ENCODE measurements at places on chromosomes 3 and 15. TPM values are rescaled to one million over a fixed set of nuclear protein-coding genes. Genes with fewer than 3 reads are reported as not detected.

The CCR9 gene
- total RNA-seq: not detected

The KCNMB2 gene
- not detected for total RNA-seq

The SAMMSON gene
- not detected for total RNA-seq

The LAMB2 gene
- total RNA-seq: not detected

The PTPRG gene
- 0.93 TPM for total RNA-seq

The NANOGP8 gene
- not detected for total RNA-seq

The ITIH4 gene
- total RNA-seq: 14.6 TPM

The ETV5 gene
- total RNA-seq: 61.6 TPM

The ROBO2 gene
- not detected for total RNA-seq

The SLC9C1 gene
- total RNA-seq: not detected

The UNC13C gene
- total RNA-seq: not detected

The KIF7 gene
- 1.00 TPM for total RNA-seq

The BNIP2 gene
- total RNA-seq: 70.5 TPM

The GOLGA8T gene
- total RNA-seq: 2.3 TPM

The GOLGA8K gene
- 3.0 TPM for total RNA-seq

The GABRA5 gene
- not detected for total RNA-seq

DNA sequence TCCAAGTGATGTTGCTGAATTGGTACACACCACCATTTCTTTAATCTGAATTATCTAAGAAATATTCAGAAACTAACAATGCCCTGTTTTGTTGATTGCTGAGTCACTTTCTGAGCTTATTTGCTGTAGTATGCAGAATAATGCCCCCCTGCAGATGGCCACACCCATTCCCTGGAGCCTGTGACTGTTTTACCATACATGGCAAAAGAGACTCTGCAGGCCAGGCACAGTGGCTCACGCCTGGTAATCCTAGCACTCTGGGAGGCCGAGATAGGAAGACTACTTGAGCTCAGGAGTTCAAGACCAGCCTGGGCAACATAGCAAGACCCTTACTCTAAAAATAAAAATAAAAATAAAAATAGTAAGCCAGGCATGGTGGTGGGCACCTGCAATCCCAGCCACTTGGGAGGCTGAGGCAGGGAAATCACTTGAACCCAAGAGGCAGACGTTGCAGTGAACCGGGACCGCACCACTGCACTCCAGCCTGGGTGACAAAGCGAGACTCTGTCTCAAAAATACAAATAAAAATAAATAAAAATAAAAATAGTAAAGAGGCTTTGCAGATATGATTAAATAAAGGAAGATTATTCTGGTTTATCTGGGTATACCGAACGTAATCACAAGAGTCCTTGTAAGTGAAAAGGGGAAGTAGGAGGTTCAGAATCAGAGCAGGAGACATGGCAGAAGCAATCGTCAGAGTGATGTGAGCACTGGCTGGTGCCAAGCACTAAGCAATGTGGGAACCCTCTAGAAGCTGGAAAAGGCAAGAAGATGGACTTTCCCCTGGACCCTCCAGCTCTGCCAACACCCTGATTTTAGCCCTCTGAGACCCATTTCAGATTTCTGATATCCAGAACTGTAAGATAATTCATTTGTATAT, 19.0 kb downstream of the PCYT1A start:
- no peaks in the 10 kb centered on the region for H3K27me3 ChIP-seq
- peaks cover 24% of the 10 kb centered on the region for H3K36me3 ChIP-seq
- H3K4me3 ChIP-seq: no peak overlapping the region
- no peak for DNase-seq

- DNase-seq: no peak
- H3K36me3 ChIP-seq: no peaks in the 10 kb centered on the region
- no peak overlapping the region for H3K27ac ChIP-seq
- H3K27me3 ChIP-seq: peaks cover 12% of the 10 kb centered on the region
- H3K4me3 ChIP-seq: no peak overlapping the region
These were observed 19.3 kb downstream of the IL17RD start for GRCh38 chr3:57145852-57146251.

GRCh38 chr15:32826685-32827084, 108.9 kb downstream of the GREM1 start:
- peaks cover 14% of the 10 kb centered on the region for H3K27me3 ChIP-seq
- no peak for DNase-seq
- no peak overlapping the region for H3K27ac ChIP-seq
- H3K4me1 ChIP-seq: no peaks in the 10 kb centered on the region

GRCh38 chr3:195102609-195103467, 168.1 kb downstream of the XXYLT1 start:
- no peaks in the 10 kb centered on the region for H3K36me3 ChIP-seq
- peak; percentile 28 for DNase-seq
- no peaks in the 10 kb centered on the region for H3K27me3 ChIP-seq
- H3K4me3 ChIP-seq: peak overlapping the region; percentile 75

DNA sequence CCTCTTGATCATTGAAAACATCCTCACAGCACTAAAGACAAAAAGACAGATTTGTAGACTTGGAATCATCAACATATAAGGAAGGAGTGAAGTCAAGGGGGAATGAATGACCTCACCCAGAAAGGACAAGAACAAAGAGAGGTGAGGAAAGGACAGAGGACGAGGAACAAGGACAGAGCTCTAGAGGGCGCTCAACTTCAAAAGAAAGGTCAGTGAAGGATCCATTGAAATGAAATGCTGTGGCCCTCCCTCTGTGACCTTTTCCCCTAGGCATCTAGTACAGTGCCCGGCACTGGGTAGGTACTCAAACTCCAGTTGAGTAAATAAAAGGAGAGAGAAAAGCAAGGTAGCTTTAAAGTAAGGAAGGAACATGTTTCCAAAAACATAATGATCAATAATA, 2.6 kb downstream of the ATP8B4 start:
- peaks cover 62% of the 10 kb centered on the region for H3K36me3 ChIP-seq
- H3K27me3 ChIP-seq: no peaks in the 10 kb centered on the region
- peaks cover 58% of the 10 kb centered on the region for H3K4me1 ChIP-seq
- peak overlapping the region; percentile 99 for H3K27ac ChIP-seq

GRCh38 chr3:147299656-147300055, 106.7 kb downstream of the ZIC4 start:
- no peak overlapping the region for H3K27ac ChIP-seq
- no peaks in the 10 kb centered on the region for H3K36me3 ChIP-seq
- peaks cover 4% of the 10 kb centered on the region for H3K4me1 ChIP-seq
- no peaks in the 10 kb centered on the region for H3K27me3 ChIP-seq
- H3K4me3 ChIP-seq: no peak overlapping the region
- DNase-seq: no peak

DNA sequence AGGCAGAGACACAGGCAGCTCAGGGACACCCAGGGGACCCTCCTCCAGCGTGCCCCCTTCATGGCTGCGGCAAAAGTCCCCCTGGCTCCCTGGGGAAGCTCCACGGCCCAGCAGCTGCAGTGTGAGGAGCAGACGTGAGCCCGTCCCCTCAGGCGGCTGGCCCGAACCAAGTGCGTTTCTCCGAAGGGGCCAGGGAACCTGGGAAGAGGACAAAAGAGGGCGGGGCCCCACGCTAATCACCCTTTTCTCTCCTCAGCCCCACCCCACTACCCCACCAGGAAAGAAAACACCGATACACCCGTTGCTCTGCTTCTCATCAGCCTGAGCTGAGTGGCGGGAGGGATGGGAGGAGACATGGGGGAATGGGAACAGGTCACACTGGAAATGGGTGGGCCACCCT, at the start of gene MUC4:
TSS of gene MUC4 (minus strand) at position 174 of the 400 bp plus-strand sequence. CDS start at position 62, 112 bp downstream.
- peaks cover under 1% of the 10 kb centered on the region for H3K4me1 ChIP-seq
- H3K36me3 ChIP-seq: no peaks in the 10 kb centered on the region
- H3K4me3 ChIP-seq: no peak within 1 kb of the TSS
- H3K27me3 ChIP-seq: no peaks in the 10 kb centered on the region
- no peak for DNase-seq
- peak within 1 kb of the TSS; percentile 61 for H3K27ac ChIP-seq

- DNase-seq: peak; percentile 51
- no peaks in the 10 kb centered on the region for H3K36me3 ChIP-seq
- H3K4me3 ChIP-seq: no peak overlapping the region
These were observed 38.0 kb downstream of the SRPRB start for GRCh38 chr3:133843634-133844033.

GRCh38 chr3:108394016-108394415, 97.7 kb downstream of the HHLA2 start:
- H3K27ac ChIP-seq: no peak overlapping the region
- no peak for DNase-seq
- peaks cover 5% of the 10 kb centered on the region for H3K27me3 ChIP-seq
- H3K36me3 ChIP-seq: no peaks in the 10 kb centered on the region
- peaks cover 9% of the 10 kb centered on the region for H3K4me1 ChIP-seq

DNA sequence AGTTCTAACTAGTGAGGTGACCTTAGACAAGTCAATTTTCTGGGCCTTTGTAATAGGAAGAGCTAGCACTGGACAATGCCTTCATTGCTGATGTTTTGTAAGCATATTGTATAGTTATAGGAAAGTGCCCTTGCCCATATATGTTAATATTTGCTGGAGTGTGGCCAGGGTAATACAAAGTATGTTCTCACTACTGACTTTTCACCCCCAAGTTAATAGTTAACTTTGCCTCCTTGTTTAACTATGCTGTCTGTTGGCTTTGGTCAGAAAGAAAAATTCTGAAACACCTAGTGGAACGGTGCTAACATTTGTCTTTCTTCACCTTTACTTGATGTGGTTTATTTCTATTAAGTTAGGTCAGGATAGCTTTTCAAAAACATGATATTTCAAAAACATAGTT, 287.4 kb upstream of the CTNNB1 start:
- H3K27me3 ChIP-seq: peaks cover 14% of the 10 kb centered on the region
- H3K4me1 ChIP-seq: no peaks in the 10 kb centered on the region
- H3K4me3 ChIP-seq: no peak overlapping the region
- no peak overlapping the region for H3K27ac ChIP-seq

GRCh38 chr15:41942886-41943285, 29.5 kb downstream of the EHD4 start:
- H3K27ac ChIP-seq: peak overlapping the region; percentile 40
- peaks cover 11% of the 10 kb centered on the region for H3K4me1 ChIP-seq
- H3K4me3 ChIP-seq: no peak overlapping the region
- no peak for DNase-seq
- H3K36me3 ChIP-seq: peaks cover 10% of the 10 kb centered on the region

DNA sequence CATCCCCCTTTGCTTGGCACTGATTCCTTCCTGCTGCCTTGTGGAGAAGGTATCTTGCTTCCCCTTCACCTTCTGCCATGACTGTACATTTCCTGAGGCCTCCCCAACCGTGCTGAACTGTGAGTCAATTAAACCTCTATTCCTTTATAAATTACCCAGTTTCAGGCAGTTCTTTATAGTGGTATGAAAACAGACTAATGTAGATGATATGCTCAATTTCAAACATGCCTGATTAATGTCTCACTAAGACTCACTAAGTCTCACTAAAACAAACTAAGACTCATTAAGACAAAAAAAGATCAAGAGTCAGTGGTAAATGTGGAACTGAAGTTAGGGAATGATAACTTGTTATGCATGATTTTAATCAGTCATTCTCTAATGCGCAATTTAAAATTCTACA, 606.6 kb downstream of the RBMS3 start:
- no peaks in the 10 kb centered on the region for H3K4me1 ChIP-seq
- no peak for DNase-seq
- H3K36me3 ChIP-seq: no peaks in the 10 kb centered on the region
- H3K4me3 ChIP-seq: no peak overlapping the region

- no peak for DNase-seq
- peaks cover 6% of the 10 kb centered on the region for H3K27me3 ChIP-seq
- H3K27ac ChIP-seq: no peak overlapping the region
- no peak overlapping the region for H3K4me3 ChIP-seq
These were observed 24.3 kb downstream of the PGPEP1L start for GRCh38 chr15:98983334-98983733.

- no peaks in the 10 kb centered on the region for H3K4me1 ChIP-seq
- H3K4me3 ChIP-seq: no peak overlapping the region
- H3K27ac ChIP-seq: no peak overlapping the region
- H3K36me3 ChIP-seq: no peaks in the 10 kb centered on the region
- DNase-seq: no peak
These were observed 41.1 kb downstream of the FGD5 start for GRCh38 chr3:14859880-14860279.

DNA sequence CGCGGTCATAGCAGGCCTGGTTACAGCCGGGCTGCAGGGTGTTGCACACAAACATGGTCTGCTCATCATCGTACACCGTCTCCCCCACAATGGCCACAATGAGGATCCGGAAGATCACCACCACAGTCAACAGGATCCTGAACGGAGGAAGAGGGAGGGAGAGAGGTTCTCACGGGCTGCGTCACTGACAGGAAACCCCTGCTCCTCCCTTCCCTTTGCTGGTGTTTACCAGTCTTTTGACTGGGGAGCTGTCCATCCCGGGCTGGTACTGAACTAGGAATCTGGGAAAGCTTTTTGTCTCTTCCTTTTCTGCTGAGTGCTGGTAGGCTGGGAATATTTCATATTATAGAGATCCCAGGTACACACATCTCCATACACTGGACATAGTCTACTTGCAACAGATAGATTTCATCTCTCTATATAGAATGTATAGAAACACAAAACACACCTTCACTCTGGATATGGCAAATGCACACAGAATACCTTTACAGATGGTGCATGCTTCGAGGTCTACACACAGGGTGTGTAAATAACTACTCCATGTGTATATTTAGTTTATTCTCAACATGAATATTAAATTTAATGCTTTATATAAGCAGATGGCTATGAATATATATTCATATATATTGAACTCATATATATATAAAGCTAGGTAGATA, 1.4 kb downstream of the GJD2 start:
- DNase-seq: no peak
- H3K36me3 ChIP-seq: no peaks in the 10 kb centered on the region
- H3K27me3 ChIP-seq: peaks cover 49% of the 10 kb centered on the region
- H3K27ac ChIP-seq: no peak overlapping the region
- H3K4me3 ChIP-seq: no peak overlapping the region

GRCh38 chr15:94297558-94297957, 66.2 kb downstream of the MCTP2 start:
- DNase-seq: peak; percentile 61
- peak overlapping the region; percentile 99 for H3K27ac ChIP-seq
- no peaks in the 10 kb centered on the region for H3K27me3 ChIP-seq
- H3K36me3 ChIP-seq: peaks cover 42% of the 10 kb centered on the region
- peaks cover 86% of the 10 kb centered on the region for H3K4me1 ChIP-seq
